ENCODE measurements at places on chromosomes 12 and 14.
A peak's percentile ranks its signal among the peaks of the same experiment; 100 is the strongest.

DNA sequence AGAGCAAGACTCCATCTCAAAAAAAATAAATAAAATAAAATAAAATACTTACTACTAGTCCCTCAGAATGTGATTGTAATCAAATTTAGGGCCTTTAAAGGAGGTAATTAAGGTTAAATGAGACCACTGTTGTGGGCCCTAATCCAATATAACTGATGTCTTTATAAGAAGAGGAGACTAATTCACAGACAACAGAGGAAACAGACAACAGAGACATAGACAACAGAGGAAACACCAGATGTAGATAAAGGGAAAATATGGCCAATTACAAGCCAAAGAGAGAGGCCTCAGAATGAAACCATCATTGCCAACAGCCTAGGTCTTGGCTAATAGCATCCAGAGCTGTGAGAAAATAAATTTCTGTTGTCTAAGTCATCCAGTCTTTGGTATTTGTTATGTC lies 669.0 kb upstream of the FOXG1 start:
- DNase-seq: no peak

DNA sequence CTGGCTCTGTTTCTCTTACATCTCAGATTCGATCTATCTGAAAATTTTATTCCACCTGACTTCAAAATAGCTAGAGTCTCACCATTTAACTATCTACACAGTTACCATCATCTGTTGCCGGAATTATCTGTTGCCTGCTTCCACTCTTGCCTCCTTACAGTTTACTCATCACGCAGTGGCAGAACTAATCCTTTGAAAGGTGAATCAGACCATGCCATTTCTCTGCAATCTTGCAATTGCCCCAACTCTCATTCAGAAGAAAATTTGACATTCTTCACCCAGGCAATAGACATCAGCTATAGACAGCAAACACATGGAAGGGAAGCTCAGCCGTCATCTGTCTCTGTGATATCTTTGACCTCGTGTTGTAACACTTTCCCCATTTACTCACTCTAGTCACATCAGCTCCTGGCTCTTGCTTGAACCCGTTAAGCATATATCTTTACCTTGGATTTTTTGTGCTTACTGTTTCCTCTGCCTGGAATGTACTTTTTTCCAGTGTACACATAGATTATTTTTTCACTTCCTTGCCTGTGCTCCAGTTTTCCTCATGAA lies 85.5 kb downstream of the PDE3A start:
- DNase-seq: no peak

DNA sequence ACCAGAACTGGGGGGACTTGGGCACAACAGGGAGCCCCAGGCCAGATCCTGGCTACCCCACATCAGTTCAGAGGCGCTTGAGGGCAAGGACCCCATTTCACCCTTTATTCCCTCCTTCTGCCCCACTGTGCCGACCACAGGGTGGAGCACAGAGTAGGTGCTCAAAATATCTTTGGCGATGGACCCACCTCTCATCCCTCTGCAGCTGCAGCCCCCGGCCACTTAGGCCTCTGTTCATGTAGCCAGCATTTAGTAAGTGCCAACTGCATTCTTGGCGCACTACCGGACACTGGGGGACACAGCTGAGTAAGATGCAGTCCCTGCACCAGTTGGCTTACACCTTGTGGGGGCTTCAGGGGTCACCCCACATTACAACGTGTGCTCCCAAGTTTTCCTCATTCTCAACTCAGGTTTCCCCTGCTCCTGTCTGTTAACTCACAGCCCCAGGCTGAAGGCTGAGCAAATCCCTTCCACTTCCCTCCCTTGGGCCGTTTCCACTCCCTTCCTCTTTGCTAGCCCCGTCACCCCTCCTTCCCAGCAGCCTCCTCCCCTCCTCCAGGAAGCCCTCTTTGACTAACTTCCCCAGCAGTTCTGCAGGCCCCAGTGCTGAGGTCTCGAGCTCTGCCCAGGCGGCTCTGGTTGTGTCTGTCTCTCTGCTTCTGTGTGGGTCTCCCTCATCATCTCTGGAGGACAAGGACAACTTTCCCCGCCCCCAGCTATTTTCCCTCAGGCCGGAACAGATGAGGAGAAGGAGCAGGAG lies 26.5 kb downstream of the KRT80 start:
- no peak for DNase-seq

DNA sequence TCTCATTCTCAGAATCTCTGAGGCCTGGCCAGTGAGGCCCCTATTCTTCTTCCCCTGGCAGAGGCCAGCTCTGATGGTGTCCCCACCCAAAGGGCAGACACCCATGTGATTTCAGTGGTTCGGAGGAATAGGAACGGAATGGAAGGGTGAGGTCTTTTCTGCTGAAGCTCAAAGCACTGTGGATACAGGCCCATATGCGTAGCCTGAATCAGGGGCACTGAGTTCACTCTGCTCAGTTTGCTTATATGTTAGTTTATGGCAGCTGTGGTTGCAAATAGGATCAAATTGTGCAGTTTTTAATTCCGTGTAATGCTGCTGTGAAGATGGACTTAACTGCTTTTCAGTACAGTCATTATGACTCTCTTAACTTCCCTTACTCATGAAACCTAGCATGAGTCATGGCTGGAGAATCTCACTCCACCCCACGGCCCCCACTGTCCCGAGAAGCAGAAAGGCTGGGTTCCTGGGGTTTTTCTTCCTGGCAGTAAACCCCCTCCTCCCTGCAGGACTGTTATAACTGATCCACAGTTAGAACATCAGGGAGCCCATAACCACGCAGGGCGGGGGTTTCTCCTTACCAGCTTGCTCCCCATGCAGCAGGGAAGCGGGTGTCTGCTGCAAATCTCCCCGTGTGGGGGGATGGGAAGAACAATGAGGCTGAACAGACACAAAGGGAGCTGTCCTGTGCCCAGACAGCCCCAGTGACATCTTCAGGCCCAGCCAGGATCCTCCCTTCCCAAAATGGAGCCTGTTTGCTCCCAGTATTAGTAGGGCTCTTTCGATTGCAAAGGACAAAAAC lies 122.7 kb downstream of the SLC38A6 start:
- peak; percentile 87 for DNase-seq

- no peak for DNase-seq
These were observed 7.4 kb downstream of the GLIPR1L1 start for GRCh38 chr12:75341873-75342272.

GRCh38 chr12:121720762-121721161 lies 8.2 kb downstream of the TMEM120B start:
- DNase-seq: no peak

- DNase-seq: no peak
These were observed 339.0 kb downstream of the RMST start for GRCh38 chr12:97801471-97802059.

DNA sequence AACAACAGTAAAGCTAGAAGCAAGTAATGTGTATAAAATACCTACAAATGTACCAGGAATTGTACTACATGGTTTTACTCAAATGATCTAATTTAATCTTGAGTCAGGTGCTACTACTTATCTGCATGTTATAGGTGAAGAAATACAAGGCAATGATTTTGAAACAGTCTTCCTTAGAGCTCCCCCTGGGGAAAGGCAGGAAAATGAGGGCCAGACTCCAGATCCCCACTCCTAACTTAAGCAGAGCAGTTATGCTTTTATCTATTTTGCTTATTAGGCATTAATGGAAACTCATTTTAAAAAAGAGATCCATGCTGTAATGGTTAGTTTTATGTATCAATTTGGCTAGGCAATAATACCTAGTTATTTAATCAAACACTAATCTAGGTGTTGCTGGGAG lies 109.3 kb upstream of the CPSF6 start:
- no peak for DNase-seq

DNA sequence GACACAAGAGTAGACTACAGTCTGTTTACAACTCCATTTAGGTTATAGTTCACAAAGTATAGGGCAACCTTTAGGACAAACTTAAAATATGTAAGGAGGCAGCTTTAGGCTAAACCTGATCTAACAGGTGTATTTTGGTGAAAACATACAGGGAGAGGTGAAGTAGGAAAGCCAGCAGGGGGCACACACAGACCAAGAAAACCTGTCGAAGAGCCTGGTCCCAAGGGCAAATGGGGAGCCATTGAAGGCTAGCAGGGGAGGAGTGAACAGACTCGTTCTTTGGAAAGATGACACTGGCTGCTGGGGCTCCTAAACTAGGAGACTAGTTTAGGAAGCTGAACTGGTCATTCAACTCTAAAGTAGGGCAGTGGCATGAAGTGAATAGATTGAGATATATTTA lies 138.8 kb upstream of the WSCD2 start:
- peak; percentile 36 for DNase-seq

DNA sequence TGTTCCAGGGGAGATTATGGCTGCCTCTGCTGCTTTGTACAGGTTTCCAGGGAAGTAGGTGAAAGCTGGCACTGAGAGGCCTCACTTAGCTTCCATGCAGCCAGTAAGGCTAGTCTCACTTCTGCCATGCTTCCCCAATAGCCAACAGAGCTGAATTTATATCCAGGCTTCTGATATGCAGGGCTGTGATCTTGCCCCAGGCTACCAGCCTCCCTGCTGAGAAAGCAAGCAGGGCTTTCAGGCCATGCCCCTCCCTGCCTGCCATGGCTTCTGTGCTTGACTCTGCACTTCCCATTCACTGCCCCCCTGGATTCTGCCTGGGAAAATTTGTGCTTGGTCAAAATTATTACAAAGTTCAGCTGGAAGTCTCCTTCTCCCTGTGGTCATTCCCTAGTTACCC lies 302.1 kb upstream of the FBXO33 start:
- DNase-seq: no peak

DNA sequence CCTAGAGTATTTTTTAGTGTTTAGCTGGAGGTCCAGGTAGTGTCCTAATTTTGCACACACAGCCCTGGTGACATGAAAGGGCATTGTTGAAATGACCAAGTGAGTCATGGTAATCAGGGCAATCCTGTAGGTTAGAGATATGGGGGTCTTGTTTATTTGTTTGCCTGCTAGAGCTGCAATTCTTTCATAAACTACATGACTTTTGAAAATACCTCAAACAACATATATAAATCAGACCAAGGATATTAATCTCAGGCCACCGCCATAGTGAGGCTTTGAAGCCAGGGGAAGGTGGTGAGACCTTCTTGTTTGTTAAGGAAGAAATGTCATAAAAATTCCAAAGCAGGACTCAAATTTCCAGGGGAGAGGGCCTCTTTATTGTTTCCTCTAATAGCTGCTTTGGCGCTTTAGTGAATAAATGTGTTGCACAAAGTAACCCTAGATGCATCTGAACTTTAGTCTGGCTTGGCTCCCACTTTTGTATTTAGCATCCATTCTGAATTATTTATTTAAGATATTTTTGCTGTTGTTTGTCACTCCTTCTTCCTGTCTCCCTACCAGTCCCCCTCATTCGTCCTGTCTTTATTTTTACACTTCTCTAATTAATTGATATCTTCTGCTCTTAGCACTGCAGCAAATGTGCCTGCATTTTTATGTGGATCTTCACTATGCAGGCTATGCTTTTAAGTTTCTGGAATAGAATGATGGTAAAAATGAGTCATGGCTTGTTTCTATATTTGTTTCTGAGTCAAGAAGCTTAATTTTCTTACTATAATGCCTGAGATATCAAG lies 430.3 kb downstream of the RAD51B start:
- DNase-seq: no peak

DNA sequence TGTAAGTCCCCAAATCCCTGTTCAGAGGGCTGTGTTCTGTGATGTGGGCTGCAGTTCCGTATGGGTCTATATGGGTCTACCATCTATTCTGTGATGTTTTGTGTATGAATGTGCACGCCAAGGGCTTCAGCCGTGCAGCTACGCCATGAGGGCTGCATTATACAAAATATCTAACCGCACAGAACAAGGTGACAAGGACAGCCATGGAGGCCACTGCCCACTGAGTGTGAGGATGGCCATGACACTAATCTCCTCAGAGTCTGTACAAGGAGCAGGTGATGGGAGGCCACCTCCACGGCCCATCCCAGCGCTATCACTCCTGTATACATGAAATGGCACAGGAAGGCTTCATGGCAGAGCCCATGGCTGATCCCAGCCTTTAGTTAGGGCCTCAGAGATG lies 102.0 kb downstream of the DICER1 start:
- no peak for DNase-seq

DNA sequence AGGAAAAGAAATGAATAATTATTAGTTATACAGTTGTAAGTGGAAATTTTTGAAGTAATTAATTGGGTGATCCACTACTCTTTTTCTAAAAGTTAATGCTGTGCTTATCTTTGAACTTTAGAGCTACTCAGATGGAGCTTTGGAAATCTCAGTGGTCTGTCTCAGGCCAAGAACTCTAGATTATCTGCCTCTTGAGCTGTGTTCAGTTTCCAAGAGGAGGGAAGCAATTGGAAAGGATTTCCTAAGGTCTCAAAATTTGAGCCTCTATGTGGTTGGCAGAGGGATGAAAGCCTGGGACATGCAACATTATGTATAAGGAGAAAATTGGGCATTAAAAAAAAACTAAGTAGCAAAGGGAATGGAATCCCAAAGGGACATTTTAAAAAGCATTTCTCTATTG lies 334.0 kb upstream of the PRICKLE1 start:
- DNase-seq: no peak

DNA sequence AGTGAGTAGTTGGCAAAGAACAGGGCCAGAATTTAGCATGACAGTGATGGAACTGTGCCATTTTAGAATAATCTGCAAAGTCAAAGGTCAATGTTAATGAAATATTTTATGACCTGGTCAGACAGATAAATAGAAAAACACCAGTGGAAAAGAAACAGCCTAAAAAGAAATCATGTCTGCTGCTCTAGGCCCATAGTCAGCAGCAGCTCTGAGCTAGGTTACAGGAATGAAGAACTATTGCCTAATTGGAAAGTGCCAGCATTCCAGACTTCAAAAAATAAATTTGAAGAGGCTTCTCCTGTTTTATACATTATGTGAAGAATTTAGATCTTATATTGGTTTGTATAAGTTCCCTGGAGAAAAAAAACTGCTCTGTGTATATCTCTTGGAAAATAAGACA lies 9.8 kb downstream of the NPC2 start:
- DNase-seq: no peak

DNA sequence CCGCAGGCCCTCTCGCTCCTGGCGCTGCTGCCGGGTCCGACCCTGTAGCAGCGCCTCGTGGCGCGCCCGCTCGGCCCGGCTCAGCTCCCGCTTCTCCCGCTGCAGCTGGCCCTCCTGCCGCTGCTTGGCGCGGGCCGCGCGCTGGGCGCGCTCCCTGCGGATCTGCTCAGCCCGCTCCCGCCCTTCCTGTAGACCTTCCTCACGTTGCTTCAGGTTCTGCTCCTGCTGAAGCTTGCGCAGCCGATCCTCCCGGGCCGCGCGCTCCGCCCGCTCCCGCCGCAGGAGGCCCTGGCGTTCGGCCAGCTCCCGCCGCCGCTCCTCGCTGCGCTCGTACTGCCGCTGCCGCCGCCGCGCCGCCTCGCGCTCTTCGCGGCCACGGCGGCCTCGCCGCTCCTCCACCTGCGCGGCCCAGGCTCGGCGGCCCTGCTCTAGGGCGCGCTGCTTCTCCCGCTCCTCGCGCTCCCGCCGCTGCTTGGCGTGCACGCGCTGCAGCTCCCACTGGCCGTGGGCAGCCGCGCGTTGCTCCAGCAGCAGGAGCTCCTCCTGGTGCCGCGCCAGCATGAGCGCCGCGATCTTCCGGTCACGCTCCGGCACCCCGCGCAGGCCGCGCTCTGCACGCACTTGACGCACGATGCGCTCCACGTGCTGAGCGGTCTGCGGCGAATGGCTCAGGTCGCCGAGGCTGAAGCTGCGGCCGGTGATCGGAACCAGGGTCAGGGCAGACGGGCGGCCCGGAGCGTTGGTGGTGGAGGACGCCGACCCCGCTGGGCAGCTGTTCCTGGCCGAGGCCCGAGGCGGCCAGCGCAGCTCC lies 2.4 kb downstream of the CCDC177 start:
- no peak for DNase-seq

All from activated CD4-positive, alpha-beta T cell treated with anti-CD3 and anti-CD28 coated beads, Interleukin-2, Interleukin-6, amounts not matched to agents 100 ng/mL and 50 ng/mL, durations not matched to agents 16 hours and 8 hours (primary cell).